ENCODE measurements at places on chromosomes 5 and 9.

- no peak overlapping the region for H3K4me3 ChIP-seq
- no peaks in the 10 kb centered on the region for H3K36me3 ChIP-seq
- H3K27ac ChIP-seq = no peak overlapping the region
- peaks cover 47% of the 10 kb centered on the region for H3K27me3 ChIP-seq
These were observed 7.7 kb downstream of the PAX5 start for GRCh38 chr9:37026113-37026930.

- H3K36me3 ChIP-seq = no peaks in the 10 kb centered on the region
- DNase-seq = no peak
- H3K4me3 ChIP-seq = no peak overlapping the region
These were observed 80.6 kb downstream of the NPR3 start for GRCh38 chr5:32791536-32792243.

GRCh38 chr5:5199495-5199894 is 59.4 kb downstream of the ADAMTS16 start:
- no peaks in the 10 kb centered on the region for H3K4me1 ChIP-seq
- H3K27me3 ChIP-seq = no peaks in the 10 kb centered on the region
- H3K27ac ChIP-seq = no peak overlapping the region

- no peaks in the 10 kb centered on the region for H3K4me1 ChIP-seq
- no peak overlapping the region for H3K4me3 ChIP-seq
- no peaks in the 10 kb centered on the region for H3K36me3 ChIP-seq
- peaks cover 45% of the 10 kb centered on the region for H3K27me3 ChIP-seq
- H3K27ac ChIP-seq = no peak overlapping the region
These were observed 164.1 kb downstream of the CFAP90 start for GRCh38 chr5:7686794-7687193.

GRCh38 chr9:12351293-12352044 is 341.7 kb upstream of the TYRP1 start:
- no peak overlapping the region for H3K27ac ChIP-seq
- H3K4me1 ChIP-seq = no peaks in the 10 kb centered on the region
- H3K27me3 ChIP-seq = no peaks in the 10 kb centered on the region

DNA sequence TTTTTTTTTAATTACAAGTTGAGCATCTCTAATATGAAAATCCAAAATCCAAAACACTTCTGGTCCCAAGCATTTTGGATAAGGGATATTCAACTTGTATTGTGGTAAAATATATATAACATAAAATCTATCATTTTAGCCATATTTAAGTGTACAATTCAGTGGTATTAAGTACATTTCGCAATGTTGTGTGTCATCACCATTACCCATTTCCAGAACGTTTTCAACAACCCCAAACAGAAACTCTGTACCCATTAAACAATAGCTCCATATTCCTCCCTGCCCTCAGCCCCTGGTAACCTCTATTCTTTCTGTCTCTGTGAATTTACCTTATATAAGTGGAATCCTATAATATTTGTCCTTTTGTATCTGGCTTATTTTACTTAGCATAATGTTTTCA is 24.9 kb downstream of the TICAM2 start:
- H3K4me3 ChIP-seq = no peak overlapping the region
- DNase-seq = no peak

All from PC-9 (cell line).